ENCODE measurements at places on chromosomes 13 and 19. TPM values are rescaled to one million over a fixed set of nuclear protein-coding genes. Genes with fewer than 3 reads are reported as not detected.
A peak's percentile ranks its signal among the peaks of the same experiment; 100 is the strongest.

LGALS4 gene
- 153 TPM for total RNA-seq

TICAM1 gene
- 5.4 TPM for total RNA-seq

DNA sequence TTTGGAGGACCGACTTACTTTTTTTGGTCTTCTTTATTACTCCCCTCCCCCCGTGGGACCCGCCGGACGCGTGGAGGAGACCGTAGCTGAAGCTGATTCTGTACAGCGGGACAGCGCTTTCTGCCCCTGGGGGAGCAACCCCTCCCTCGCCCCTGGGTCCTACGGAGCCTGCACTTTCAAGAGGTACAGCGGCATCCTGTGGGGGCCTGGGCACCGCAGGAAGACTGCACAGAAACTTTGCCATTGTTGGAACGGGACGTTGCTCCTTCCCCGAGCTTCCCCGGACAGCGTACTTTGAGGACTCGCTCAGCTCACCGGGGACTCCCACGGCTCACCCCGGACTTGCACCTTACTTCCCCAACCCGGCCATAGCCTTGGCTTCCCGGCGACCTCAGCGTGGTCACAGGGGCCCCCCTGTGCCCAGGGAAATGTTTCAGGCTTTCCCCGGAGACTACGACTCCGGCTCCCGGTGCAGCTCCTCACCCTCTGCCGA lies 409 bp downstream of the FOSB start:
- peak; percentile 45 for DNase-seq

GRCh38 chr19:14786421-14786851 lies 8.1 kb upstream of the ADGRE2 start:
- no peak for DNase-seq

DNA sequence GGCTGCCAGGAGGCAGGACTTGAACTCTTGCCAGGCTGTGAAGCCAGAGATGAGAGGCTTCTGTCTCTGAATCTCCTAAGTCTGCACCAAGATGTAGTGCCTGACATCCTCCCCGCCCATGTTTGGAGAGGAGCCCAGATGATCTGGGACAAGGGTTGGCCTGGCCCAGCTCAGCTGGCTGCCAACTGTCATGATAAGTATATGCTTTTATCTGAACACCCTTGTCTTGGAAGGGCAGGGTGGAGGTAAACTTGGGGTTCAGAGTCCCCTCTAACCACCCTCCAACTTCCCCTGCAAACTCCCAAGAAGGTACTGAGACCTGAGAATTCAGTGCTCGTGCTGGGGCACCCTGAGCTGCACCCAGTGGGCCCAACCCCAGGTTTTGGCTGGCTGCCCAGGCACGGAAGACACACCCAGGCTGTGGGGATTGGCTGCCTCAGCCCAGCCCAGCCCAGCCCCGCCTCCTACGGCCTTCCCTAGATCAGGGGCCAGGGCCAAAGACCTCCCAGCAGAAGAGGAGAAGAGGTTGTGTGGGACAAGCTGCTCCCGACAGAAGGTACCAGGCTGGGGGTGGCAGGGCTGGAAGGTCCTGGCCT lies at the start of gene CYP4F12:
TSS of gene CYP4F12 (plus strand) at position 508 of the 596 bp plus-strand sequence. CDS start 443 bp downstream, outside the sequence.
- peak; percentile 66 for DNase-seq

- no peak for DNase-seq
Observed at GRCh38 chr13:31853643-31854326, 114.5 kb downstream of the RXFP2 start.

ATP4B gene
- not detected for total RNA-seq

- peak; percentile 65 for DNase-seq
Observed at GRCh38 chr19:49502866-49503581, 6.8 kb downstream of the RPS11 start.

LYL1 gene
- 3.4 TPM for total RNA-seq

DNA sequence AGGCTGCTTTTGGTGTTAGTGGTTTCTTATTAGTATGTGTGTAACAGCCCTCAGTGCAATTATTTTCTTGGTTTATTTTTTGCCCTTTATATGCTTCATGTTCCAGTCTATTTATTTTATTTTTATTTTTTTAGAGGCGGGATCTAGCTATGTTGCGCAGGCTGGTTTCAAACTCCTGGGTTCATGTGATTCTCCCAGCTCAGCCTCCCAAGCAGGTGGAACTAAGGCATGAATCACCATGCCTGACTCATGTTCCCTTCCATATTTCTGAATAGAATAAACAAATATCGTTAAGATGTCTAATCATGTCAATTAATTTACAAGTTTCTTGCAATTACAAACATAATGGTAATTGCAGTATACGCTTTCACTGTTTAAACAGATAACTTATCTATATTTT lies 11.7 kb downstream of the SKA3 start:
- no peak for DNase-seq

GRCh38 chr19:38004186-38004520 lies 97.1 kb downstream of the SIPA1L3 start:
- DNase-seq = no peak

- DNase-seq = peak; percentile 23
Observed at GRCh38 chr19:17522988-17523872, 11.8 kb downstream of the PGLS start.

DNA sequence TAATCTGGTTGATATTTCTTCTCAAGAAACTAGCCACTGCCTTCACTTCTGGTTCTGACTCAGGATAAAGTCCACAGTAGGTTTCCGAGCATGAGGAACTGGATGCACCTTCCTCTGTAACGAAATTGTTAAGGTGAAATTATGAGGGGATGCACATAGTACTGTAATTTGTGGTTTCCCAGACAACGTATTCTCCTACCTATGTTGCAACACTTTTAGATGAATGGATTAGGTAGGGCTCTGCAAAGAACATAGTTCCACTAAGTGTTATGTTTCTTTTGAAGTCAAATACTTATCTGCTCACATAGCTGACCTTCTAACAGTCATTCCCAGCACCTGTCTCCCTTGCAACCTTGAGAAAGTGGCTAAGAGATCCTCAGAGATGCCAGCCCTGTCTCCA lies 5.7 kb upstream of the ZC3H13 start:
- no peak for DNase-seq

DNA sequence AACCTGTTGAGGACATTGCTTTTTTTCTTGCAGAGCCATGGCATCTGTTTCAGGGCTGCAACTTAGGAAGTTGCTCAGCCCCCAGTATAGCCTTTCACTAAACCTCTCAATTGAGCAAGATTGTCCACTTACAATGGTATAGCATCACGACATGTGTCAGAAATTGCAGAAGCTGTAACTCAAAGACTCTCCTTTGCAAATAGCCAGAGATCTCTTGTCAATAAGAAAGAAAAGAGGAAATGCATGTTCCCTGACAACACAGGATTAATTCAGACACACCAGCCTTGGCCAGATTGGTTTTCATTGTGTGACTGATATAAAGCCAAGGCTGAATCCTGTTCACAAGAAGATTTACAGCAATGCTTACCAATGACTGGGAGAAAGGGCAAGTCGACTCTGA lies 38.7 kb upstream of the CYSLTR2 start:
- no peak for DNase-seq

ZNF773 gene
- 2.0 TPM for total RNA-seq

GRCh38 chr13:57286511-57287098 lies 119.6 kb downstream of the PRR20E start:
- DNase-seq = no peak

DNA sequence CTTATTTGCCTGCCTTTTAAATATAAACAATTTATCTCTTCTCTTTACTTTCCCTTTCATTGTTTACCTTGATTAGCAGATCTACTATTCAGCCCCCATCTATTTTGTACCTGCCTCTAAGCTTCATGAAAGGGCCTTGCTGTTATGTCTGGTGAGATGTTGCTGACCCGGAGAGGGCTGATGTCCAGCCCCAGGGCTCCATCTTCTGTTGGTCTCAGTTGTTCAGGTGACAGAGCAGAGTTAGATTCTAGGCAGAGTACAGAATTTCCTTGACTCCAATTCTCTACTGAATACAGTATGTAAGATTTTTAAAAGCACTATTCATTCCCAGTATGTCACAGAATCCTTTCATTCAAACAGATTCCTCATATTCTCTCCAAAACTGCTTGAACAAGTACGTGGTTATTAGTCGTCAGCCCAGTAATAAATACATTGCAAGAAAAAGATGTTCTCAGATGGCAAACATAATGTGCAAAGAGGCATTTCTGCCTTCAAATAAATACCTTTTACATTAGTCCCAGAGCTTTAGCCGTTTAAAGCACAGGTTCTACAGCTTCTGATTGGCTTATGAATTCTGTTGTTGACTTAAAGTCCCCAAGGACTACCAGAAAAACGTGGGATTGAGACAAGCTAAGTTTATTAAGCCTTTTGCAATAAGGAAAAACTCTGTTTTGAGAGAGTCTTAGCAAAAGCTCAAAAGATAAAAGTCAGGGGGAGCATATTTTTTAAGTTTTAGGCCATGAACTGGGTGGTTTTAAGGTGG lies 159.1 kb downstream of the GPC5 start:
- no peak for DNase-seq

DNA sequence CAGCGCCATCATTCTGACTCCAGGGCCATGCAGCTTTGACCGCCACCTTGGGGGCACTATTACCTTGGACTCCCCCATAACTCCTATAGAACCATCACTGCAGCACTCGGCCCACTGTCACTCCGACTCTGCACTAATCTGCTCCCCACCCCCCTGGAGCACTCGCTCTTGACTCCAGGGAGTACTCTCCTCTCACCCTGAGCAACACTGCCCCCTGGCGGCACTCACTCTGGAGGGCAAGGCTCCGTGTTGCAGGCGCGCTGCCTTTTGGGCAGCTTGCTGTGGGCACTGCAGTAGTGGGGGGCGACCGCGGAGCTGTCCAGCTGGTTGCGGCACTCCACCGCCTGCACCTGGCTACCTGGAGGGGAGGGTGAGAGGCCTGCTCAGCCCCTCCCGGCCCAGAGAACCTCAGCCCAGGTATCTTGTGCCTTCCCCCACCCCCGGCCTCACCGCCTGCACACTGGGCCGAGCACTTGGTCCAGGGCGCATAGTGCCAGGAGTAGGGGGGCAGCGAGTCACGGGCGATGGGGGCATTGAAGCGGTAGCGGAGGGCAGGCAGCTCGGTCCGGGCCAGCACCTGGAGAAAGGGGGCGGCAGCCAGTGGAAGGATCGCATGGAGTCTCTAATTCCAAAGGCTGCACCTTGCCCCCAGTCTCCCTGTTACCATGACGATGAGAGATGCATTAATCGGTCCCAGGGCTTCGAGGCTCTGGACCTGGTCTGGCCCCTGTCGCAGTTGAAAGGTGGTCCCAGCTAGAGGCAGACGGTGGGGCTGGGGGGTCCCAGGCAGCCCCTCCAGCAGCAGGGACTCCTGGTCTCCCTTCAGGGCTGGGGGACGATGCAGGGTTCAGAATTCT lies 8.9 kb upstream of the MYO1F start:
- DNase-seq = peak; percentile 62

DNA sequence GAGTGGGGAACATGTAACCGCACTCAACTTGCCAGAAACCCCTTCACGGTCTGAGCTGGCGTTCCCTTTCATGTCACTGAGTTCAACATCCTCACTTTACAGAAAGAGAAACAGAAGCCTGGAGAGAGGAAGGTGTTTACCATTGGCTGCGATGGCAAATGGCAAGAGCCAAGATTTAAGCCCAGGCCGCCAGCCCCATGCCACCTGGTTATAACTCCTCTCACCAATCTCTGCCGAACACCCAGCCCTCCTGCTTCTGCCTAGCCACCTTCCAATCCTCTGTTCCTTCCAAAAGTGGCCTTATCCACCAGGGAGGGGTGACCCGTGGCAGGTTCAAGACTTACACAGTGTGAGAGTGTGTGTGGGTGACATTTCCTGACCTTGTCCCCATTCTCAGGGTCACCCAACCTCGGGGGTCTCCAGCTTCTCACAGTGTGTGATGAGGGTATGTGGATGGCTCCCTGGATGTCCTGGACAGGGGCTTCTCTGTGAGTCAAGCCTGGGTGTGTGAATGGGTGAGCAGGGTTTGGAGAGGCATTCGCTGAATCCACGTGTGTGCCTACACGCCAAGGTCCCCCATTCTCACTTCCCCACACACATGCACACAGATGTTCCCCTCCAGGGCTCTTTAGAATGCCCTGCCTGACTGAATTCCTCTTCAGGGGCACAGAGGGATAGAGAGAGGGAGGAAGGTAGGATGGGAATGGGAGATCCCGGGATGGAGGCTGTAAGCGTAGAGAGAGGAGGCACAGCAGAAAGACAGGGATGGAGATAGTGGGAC lies 1.2 kb downstream of the CADM4 start:
- DNase-seq = no peak

RFPL4AL1 gene
- 2.3 TPM for total RNA-seq

TPTE2 gene
- not detected for total RNA-seq

DNA sequence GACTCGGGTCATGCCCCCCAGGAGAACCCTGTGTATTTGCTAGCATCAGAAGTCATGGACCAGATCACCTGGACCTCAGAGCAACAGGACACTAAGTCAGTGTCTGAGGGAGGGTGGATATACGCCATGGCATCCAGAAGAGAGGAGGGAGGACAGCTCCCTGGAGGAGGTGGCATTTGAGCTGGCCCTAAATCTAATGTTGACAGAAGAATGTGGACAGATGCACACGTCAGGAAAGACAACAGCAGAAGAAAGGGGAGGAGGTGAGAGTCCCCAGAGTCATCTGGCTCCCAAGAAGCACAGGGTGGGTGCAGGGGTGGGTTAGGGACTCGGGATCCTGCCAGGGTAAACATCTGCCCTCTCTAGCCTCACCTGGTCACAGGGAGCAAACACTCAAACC lies 24.5 kb upstream of the CCNE1 start:
- DNase-seq = no peak

RXFP2 gene
- total RNA-seq = not detected

P2RY11 gene
- total RNA-seq = 2.9 TPM

GRCh38 chr13:105702441-105702840 lies 833.0 kb downstream of the EFNB2 start:
- no peak for DNase-seq

DNA sequence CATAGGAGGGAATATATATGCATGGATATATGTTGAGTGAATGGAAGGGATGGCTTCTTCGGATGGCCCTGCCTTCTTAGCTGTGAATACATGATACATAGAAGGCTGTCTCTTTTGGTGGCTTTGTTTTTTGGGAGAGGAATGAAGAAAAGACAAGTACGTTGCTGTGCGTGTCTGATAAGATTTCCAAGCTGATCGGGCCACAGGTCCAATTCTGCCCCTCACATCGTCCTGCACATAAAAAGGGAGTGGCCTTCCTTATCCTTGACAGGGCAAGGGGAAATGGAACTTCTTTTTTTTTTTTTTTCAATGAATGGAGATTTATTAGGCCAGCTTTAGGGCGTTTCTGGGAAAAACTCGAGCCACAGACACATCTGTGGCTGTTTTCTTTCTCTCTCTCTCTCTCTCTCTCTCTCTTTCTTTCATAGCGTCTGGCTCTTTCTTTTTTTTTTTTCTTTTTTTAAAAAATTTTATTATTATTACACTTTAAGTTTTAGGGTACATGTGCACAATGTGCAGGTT lies 103.8 kb upstream of the SPATA13 start:
- no peak for DNase-seq

- peak; percentile 92 for DNase-seq
Observed at GRCh38 chr19:13817615-13818371, 22.6 kb downstream of the ZSWIM4 start.
